CD14-positive monocyte (primary cell): ENCODE measurements at places on chromosomes 16 and 17. TPM values are rescaled to one million over a fixed set of nuclear protein-coding genes. Genes with fewer than 3 reads are reported as not detected.

DNA sequence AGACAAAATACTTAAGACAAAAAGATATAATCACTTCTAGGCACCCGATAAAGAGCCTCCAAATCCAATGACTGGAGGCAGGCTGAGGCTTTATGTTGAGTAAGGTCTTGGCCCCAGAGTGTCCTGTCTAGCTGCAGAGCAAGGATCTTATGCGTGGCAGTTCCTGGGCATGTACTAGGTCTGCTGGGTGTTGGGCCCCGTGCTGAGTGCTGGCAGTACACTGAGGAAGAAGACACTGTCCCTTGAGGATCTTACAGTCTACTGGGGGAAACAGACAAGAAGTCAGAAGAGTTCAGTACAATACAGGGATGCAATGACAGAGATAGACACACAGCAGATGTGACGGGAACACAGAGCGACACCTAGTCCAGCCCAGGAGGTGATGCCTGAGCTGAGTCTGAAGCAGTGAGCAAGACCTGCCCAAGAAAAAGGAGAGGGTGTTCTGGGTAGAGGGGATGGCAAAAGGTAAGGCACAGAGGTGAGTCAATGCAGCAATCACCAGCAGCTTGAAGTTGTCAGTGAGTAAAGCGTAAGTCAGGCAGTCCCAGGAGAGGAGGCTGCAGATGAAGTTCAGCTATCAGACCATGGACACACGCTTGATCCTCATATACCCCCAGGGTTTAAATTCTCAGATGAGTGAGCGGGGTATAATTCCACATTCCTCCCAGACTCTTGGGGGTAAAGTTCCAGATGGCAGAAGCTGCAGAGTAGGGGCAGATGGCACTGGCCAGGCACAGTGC, 18.1 kb downstream of the MAP3K14 start:
- no peaks in the 10 kb centered on the region for H3K27me3 ChIP-seq
- H3K4me1 ChIP-seq: peaks cover 88% of the 10 kb centered on the region
- no peak for DNase-seq

- no peak overlapping the region for H3K27ac ChIP-seq
- no peak overlapping the region for H3K4me3 ChIP-seq
- peaks cover 5% of the 10 kb centered on the region for H3K4me1 ChIP-seq
- no peak for DNase-seq
- H3K36me3 ChIP-seq: no peaks in the 10 kb centered on the region
- H3K27me3 ChIP-seq: peaks cover 2% of the 10 kb centered on the region
Measured at GRCh38 chr16:53511403-53512280, 8.6 kb upstream of the AKTIP start.

- peaks cover 5% of the 10 kb centered on the region for H3K4me1 ChIP-seq
- no peak overlapping the region for H3K4me3 ChIP-seq
- H3K36me3 ChIP-seq: no peaks in the 10 kb centered on the region
- no peaks in the 10 kb centered on the region for H3K27me3 ChIP-seq
- DNase-seq: no peak
- H3K27ac ChIP-seq: no peak overlapping the region
Measured at GRCh38 chr17:62787366-62787765, 20.7 kb downstream of the MARCHF10 start.

GRCh38 chr17:79666111-79666510, 55.3 kb upstream of the RBFOX3 start:
- no peak overlapping the region for H3K27ac ChIP-seq
- no peak overlapping the region for H3K4me3 ChIP-seq
- H3K27me3 ChIP-seq: peaks cover 2% of the 10 kb centered on the region
- H3K36me3 ChIP-seq: no peaks in the 10 kb centered on the region
- H3K4me1 ChIP-seq: no peaks in the 10 kb centered on the region

Gene CLEC10A
- polyA plus RNA-seq: 61.9 TPM

Gene HOXB3
- polyA plus RNA-seq: 0.56 and 0.65 TPM in 2 replicates

DNA sequence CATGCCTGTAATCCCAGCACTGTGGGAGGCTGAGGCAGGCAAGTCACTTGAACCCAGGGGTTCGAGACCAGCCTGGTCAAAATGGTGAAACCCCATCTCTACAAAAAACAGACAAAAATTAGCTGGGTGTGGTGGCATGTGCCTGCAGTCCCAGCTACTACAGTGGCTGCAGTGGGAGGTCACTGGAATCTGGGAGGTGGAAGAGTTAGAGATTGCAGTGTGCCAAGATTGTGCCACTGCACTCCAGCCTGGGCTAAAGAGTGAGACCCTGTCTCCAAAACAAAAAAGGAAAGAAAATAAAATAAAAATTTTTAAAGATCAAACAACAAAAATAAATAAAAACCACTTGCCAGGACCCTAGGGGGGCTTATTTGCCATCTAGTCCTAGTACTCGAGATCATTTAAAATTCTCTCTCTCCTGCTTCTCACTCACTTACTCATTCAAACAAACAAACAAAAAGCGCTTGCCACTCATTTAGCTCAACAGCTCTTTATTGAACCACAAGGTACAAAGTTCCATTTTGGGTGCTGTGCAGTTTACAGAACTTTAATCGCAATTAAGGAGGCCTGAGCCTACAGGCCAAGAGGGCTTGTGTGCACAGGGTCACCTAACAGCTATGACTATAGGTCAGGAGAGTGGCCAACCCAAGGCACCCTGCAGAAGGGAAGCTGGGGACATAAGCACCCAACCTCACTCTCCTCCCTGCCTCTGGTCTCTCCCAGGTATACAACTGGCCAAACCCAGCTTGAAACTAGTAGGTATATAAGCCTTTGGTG, 4.4 kb downstream of the CHD9NB start:
- no peaks in the 10 kb centered on the region for H3K36me3 ChIP-seq
- no peaks in the 10 kb centered on the region for H3K27me3 ChIP-seq
- peaks cover 11% of the 10 kb centered on the region for H3K4me1 ChIP-seq
- DNase-seq: no peak
- H3K4me3 ChIP-seq: no peak overlapping the region

DNA sequence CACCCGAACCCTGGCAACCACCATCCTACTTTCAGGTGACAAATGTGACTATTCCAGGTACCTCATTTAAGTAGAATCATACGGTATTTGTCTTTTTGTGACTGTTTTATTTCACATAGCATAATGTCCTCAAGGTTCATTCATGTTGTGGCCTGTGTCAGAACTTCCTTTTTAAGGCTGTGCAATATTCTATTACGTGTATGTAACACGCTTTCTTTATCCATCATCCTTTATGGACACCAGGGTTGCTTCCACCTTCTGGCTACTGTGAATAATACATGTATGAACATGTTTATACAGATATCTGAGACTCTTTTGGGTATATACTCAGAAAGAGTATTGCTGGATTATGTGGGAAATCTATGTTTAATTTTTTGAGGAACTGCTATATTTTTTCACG, 28.7 kb upstream of the RSL1D1 start:
- peak; percentile 7 for DNase-seq
- H3K27ac ChIP-seq: peak overlapping the region; percentile 4
- no peak overlapping the region for H3K4me3 ChIP-seq
- H3K4me1 ChIP-seq: no peaks in the 10 kb centered on the region
- peaks cover 66% of the 10 kb centered on the region for H3K36me3 ChIP-seq
- no peaks in the 10 kb centered on the region for H3K27me3 ChIP-seq

Gene RPH3AL
- 0.71 TPM for polyA plus RNA-seq

DNA sequence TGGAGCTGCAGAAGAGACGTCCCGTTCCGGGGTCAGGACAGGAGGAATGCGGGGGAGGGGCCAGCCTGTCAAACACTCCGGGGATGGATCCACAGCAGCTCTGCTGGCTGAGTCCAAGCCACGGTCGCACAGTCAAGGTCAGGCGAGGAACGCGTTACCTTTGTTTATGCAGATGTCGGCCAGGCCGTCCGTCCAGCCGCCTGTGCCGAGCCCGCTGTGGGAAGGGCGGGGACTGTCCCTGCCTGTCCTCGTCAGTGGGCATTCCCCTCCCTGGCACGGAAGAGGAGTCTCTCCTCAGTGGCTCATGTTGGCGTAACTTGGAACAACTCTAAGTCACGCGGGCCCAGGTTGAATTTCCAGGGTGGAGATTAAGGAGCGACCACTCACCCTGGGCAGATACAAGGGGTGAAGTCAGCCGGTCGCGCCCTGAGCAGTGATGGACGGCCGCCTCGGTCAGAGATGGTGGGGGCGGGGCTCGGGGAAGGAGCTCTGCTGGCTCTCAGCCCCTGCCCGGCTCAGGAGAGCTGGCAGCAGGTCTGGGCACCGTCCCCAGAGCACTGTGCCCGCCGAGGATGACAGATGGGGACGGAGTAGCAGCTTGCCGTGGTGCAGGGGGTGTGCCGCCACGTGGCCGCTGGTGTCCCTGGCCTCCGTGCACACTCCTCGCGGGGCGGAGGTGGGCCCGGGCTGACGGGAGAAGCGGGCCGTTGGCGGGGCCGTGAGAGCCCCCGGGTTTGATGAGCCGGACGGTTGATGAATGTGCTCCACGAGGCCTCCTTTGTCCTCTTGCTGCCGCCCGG, 7.3 kb downstream of the CACNA1H start:
- no peak overlapping the region for H3K27ac ChIP-seq
- no peaks in the 10 kb centered on the region for H3K4me1 ChIP-seq
- H3K4me3 ChIP-seq: no peak overlapping the region
- H3K36me3 ChIP-seq: no peaks in the 10 kb centered on the region
- DNase-seq: no peak

Gene PRSS27
- polyA plus RNA-seq: not detected

- H3K27ac ChIP-seq: no peak overlapping the region
- H3K4me1 ChIP-seq: peaks cover 39% of the 10 kb centered on the region
- H3K36me3 ChIP-seq: no peaks in the 10 kb centered on the region
- DNase-seq: peak; percentile 60
- H3K4me3 ChIP-seq: no peak overlapping the region
Measured at GRCh38 chr16:71885261-71885650, 1.3 kb upstream of the ZNF821 start.

- H3K36me3 ChIP-seq: no peaks in the 10 kb centered on the region
- DNase-seq: no peak
- no peak overlapping the region for H3K4me3 ChIP-seq
- no peaks in the 10 kb centered on the region for H3K27me3 ChIP-seq
- no peaks in the 10 kb centered on the region for H3K4me1 ChIP-seq
Measured at GRCh38 chr17:6313835-6314234, 121.1 kb downstream of the AIPL1 start.

- no peaks in the 10 kb centered on the region for H3K27me3 ChIP-seq
- no peaks in the 10 kb centered on the region for H3K36me3 ChIP-seq
- H3K4me3 ChIP-seq: no peak overlapping the region
Measured at GRCh38 chr17:73508057-73508930, 136.0 kb downstream of the SDK2 start.

- DNase-seq: peak; percentile 44
- H3K27ac ChIP-seq: peak overlapping the region; percentile 34
- H3K4me3 ChIP-seq: no peak overlapping the region
- H3K27me3 ChIP-seq: no peaks in the 10 kb centered on the region
Measured at GRCh38 chr16:15897834-15898254, 9.4 kb upstream of the CEP20 start.

Gene TERB1
- not detected in 2 replicates for polyA plus RNA-seq

GRCh38 chr17:63066158-63066813, 100.3 kb downstream of the TANC2 start:
- no peak for DNase-seq
- H3K27ac ChIP-seq: no peak overlapping the region
- no peaks in the 10 kb centered on the region for H3K36me3 ChIP-seq
- H3K27me3 ChIP-seq: no peaks in the 10 kb centered on the region
- no peak overlapping the region for H3K4me3 ChIP-seq

Gene KRTAP4-9
- not detected for polyA plus RNA-seq
